Esophagus muscularis mucosa (tissue), 4 donors: ENCODE measurements at places on chromosomes 13 and 19. TPM values are rescaled to one million over a fixed set of nuclear protein-coding genes. Genes with fewer than 3 reads are reported as not detected.

FFAR3 gene
- total RNA-seq: not detected

IGFL1 gene
- not detected for total RNA-seq

ZNF225 gene
- 3.8 TPM for total RNA-seq

FAAP24 gene
- total RNA-seq: 0.66 TPM

POU2F2 gene
- total RNA-seq: 2.5 TPM

CD33 gene
- 9.9 TPM for total RNA-seq

CADM4 gene
- total RNA-seq: 61.5 TPM

CNN1 gene
- total RNA-seq: 3,384 TPM

KLK15 gene
- total RNA-seq: not detected

PCDH9 gene
- total RNA-seq: 81.8 TPM

ZNF181 gene
- 27.0 TPM for total RNA-seq

ZNF682 gene
- 1.4 TPM for total RNA-seq

CGB7 gene
- total RNA-seq: not detected

LHFPL6 gene
- total RNA-seq: 55.6 TPM

GRCh38 chr13:53079691-53080090 lies 51.1 kb downstream of the OLFM4 start:
- DNase-seq: no peak

GRCh38 chr13:112861876-112862615 lies 107.0 kb upstream of the MCF2L start:
- no peak for DNase-seq

DNA sequence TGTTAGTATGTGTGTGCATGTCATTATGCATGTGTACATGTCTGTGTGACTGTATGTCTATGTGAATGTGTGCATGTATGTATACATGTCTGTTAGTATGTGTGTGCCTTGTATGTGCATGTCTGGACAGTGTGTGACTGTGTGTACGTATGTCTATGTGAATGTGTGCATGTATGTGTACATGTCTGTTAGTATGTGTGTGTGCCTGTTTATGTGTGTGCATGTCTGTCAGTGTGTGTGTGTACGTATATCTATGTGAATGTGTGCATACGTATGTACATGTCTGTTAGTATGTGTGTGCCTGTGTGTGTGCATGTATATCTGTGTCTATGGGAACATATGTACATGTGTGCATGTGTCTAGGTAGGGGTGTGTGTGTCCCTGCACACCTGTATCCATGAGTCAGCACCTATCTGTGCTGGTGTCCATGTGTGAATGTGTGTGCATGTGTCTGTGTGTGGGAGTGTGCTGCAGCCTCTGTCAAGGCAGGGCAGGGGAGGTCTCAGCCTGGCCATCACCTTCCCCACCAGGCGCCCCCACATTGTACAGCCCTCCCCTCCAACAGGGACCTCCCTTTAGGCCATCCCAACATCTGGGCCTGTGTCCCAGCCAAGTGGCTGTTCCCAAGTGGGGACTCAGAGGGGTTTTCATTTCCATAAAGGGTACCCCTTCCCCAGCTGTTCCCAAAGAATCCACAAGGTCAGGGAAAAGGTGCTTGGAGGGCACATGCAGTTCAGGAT lies 4.4 kb downstream of the GAS6 start:
- DNase-seq: no peak

- DNase-seq: no peak
Measured at GRCh38 chr13:37381502-37381901, 217.1 kb downstream of the POSTN start.

- no peak for DNase-seq
Measured at GRCh38 chr13:110649551-110649950, 34.2 kb downstream of the NAXD start.

- peak; percentile 55 for DNase-seq
Measured at GRCh38 chr19:39915848-39916215, 18.6 kb downstream of the FCGBP start.

- DNase-seq: no peak
Measured at GRCh38 chr13:107992542-107992941, 222.8 kb downstream of the LIG4 start.

- DNase-seq: peak; percentile 94
Measured at GRCh38 chr19:4976401-4977298, 7.7 kb downstream of the KDM4B start.

GRCh38 chr19:17183858-17184321 lies 31.3 kb upstream of the USE1 start:
- DNase-seq: no peak

GRCh38 chr19:57083711-57084110 lies 36.1 kb upstream of the USP29 start:
- no peak for DNase-seq

- no peak for DNase-seq
Measured at GRCh38 chr13:25232937-25233515, 54.3 kb downstream of the MTMR6 start.

GRCh38 chr13:23472189-23472588 lies 38.7 kb upstream of the SACS start:
- no peak for DNase-seq

- DNase-seq: no peak
Measured at GRCh38 chr13:47004540-47004939, 107.7 kb upstream of the HTR2A start.

DNA sequence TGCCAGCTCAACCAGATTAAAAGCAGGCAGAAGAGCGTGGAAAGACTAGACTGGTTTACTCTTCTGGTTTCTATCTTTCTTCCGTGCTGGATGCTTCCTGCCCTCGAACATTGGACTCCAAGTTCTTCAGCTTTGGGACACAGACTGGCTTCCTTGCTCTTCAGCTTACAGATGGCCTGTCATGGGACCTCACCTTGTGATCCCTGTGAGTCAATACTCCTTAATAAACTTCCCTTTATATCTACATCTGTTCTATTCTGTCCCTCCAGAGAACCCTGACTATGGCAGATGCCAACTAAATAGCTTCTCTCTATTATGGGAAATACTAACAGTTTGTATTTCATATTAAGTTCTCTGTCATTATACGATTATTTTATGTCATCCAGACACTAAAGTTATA lies 609.1 kb downstream of the LMO7 start:
- no peak for DNase-seq

- DNase-seq: no peak
Measured at GRCh38 chr13:110642291-110642981, 27.1 kb downstream of the NAXD start.

GRCh38 chr13:18978447-18978846 lies 203.2 kb downstream of the TUBA3C start:
- peak; percentile 72 for DNase-seq

- no peak for DNase-seq
Measured at GRCh38 chr13:80337288-80338081, 3.4 kb downstream of the SPRY2 start.

DNA sequence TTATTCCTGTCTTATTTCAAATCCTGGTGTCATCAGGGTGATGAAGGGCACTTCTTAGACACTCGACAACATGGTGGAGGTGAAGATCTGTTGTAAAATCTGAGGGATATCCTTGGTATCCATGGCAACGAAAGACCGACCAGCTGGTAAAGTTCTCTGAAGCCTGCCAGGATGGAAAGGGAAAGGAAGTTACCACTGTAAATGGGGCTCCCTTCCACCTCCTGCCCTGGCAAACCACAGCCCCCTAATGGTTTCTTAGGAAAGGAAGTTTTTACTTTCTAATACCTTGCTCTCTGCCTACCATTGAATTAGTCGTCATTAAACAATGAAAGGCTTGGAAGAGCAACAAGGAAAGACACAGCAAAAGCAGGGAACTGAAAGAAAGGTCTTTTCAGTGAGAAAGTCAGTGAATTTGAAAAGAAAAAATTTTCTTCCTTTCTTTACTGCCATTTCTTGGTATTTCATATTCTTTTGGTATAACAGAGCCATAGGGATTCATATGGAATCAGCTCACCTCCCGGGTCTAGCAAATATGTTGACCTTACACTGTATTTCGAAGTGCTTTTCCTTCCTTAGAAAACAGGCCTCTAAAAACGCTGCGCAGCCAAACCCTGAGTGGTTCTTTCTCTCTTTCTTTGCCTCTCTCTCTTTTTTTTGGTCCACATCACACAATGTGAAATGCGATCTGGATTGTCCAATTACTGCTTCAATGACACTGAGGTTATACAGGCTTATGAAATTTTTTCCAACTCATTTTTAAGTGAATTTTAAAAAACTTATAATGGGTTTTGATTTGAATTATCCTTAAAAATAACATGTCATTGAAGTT lies 111.0 kb downstream of the RGCC start:
- no peak for DNase-seq

DNA sequence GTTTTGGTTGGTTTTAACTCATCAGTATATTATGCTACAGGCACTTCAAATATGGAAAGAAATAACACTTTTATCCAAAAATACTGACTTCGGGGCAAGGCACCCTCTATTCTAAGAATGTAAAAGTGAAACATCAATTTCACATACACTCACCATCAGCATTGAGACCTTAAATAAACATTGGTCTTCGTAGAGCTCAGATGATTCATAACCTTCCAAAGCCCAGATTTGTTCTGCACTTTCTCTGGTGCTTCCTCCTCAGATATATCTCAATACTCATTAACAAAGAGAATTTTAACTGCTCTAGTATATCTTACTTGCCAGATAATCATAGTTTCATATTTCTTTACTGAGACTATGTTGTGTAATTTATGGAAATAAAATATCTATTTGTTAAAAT lies 794.3 kb downstream of the LIG4 start:
- no peak for DNase-seq

DNA sequence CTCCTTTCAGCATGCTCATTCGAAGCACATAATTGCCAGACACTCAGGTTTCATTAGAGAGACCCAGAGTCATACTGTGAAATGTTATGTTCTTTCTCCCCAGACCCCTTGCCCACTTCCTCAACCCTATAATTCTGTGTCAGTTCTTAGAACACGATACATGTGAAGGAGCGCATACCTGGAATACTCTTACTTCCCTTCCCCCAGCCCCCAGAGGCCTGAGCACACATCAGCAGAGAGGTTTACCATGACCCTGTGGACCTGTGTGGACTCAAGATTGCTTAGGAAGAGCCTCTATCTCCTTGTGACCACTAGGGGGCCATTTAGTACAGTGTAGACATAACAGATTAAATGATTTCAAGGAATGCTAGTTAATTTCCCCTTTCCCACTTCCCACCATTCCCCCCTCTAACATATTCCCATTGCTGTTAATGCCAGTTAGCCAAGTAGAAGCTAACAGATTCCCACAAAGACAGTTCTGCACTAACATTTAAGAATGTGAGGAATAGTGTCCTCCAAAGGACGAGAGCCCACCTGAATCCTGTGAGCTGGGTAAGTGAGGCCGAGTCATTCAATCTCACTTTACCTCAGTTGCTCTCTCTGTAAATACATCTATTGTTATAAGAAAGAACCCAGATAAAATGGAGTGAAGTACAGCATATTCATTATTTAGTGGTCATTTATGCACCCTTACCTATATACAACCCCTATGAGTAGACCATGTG lies 154.2 kb upstream of the MAB21L1 start:
- DNase-seq: no peak

DNA sequence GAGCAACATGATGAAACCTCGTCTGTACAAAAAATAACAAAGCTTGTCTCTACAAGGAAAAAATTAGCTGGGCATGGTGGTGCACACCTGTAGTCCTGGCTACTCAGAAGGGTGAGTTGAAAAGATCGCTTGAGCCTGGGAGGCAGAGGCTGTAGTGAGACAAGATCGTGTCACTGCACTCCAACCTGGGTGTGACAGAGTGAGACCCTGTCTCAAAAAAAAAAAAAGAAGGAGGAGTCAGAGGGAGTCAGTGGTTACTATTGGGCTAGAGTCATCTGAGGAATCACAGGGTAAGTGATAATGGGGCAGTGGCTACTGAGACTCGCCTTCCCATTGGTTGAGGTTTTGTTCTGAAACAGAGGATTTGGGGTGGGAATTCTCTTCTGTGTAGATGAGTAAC lies 1.9 kb upstream of the GPI start:
- no peak for DNase-seq

DNA sequence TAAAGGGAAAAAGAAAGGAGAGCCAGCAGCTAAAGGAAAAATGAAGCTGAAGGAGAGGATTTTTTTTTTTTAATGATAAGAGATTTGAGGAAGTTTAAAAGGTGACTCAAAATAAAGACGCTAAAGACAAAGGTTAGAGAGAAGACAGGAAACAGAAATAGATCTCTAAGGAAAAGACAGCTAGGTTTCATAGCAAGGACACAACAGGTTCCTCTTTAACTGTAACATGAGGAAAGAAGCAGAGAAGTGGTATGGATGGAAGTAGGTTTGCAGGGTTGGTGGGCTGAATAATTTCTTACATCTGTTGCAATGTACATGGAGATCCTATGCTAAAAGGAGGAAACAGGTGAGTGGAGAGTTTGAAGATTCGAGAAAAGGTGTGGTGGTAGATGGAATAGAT lies 107.5 kb downstream of the MYCBP2 start:
- no peak for DNase-seq

DNA sequence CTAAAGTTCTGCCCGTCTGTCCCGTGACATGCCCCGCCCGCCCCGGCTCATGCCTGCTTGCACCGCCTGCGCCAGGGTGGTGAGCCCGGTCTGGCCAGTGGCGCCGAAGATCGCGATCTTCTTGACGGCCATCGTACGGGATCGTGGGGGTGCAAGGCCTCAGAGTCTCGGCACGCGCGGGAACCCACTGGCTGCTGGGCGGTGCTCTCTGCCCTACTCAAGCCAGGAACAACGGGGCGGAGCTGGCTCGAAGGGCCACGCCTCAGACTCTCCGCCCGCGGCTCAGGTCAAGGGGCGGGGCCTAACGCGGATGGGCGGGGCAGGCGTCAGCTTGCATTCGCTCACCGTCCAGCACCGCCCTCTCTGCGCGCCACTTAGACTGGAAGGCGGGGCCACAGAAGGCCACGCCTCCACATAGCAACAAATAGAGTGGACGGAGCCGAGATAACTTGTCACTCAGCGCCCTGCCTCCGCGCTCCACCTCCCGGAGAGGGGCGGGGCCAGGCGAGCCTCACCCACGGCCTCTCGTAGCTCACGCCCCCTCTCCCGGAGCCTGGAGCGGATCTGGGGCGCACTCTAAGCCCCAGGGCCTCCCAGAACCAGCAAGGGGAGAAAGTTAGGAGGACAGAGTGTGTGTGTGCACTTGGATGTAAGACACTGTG lies at the start of gene BLVRB:
Gene BLVRB, minus strand, starts transcription at position 189 of the 662 bp plus-strand sequence. Its CDS starts 57 bp downstream, at position 132.
- peak; percentile 100 for DNase-seq

- DNase-seq: no peak
Measured at GRCh38 chr19:35085947-35086346, 29.7 kb upstream of the FXYD3 start.

GRCh38 chr19:15358918-15359317 lies 20.7 kb downstream of the AKAP8 start:
- no peak for DNase-seq

- no peak for DNase-seq
Measured at GRCh38 chr19:16581145-16581970, 9.1 kb upstream of the SLC35E1 start.

DNA sequence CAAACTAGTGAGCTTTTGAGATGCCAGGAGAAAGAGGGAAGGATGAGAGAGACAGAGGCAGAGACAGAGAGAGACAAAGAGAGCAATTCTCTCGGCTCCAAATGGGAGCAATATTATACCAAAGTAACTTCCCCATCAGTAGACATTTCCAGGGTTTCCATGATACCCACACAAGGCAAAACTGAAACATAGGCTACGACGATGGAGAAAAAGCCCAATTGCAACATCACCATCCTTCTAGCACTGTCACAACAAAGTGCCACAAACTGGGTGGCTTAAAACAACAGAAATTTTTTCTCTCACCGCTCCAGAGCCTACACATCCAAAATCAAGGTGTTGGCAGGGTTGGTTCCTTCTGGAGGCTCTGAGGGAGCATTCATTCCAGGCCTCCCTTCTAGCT lies 81.4 kb downstream of the KCTD12 start:
- DNase-seq: no peak

GRCh38 chr13:44237276-44237767 lies 136.3 kb upstream of the SERP2 start:
- DNase-seq: no peak
